ENCODE measurements at places on chromosomes 2 and 18.

- H3K27ac ChIP-seq = no peak overlapping the region
- no peaks in the 10 kb centered on the region for H3K36me3 ChIP-seq
Observed at GRCh38 chr2:139055202-139055601, 275.0 kb upstream of the NXPH2 start.

DNA sequence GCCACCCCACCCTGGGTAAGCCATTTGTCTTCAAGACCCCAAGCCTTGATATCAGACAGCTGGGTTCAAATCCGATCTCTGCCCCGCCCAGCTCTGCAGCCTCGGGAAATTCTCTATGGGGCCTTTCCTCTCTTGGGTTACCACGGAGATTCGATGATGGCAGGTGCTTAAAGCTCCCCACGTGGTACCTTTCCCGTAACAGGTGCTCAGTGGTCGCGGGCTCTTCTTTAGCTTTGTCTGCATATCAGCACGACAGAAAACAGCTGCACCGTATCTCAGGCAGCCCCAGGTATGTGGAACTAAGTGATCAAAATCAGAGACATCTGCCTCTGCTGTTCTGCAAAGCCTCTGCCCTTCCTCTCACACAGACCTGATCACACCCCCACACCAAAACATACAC, 37.4 kb downstream of the TTC32 start:
- H3K27me3 ChIP-seq = peaks cover 19% of the 10 kb centered on the region
- H3K4me1 ChIP-seq = peaks cover 8% of the 10 kb centered on the region
- no peaks in the 10 kb centered on the region for H3K36me3 ChIP-seq
- H3K4me3 ChIP-seq = no peak overlapping the region
- no peak overlapping the region for H3K27ac ChIP-seq

DNA sequence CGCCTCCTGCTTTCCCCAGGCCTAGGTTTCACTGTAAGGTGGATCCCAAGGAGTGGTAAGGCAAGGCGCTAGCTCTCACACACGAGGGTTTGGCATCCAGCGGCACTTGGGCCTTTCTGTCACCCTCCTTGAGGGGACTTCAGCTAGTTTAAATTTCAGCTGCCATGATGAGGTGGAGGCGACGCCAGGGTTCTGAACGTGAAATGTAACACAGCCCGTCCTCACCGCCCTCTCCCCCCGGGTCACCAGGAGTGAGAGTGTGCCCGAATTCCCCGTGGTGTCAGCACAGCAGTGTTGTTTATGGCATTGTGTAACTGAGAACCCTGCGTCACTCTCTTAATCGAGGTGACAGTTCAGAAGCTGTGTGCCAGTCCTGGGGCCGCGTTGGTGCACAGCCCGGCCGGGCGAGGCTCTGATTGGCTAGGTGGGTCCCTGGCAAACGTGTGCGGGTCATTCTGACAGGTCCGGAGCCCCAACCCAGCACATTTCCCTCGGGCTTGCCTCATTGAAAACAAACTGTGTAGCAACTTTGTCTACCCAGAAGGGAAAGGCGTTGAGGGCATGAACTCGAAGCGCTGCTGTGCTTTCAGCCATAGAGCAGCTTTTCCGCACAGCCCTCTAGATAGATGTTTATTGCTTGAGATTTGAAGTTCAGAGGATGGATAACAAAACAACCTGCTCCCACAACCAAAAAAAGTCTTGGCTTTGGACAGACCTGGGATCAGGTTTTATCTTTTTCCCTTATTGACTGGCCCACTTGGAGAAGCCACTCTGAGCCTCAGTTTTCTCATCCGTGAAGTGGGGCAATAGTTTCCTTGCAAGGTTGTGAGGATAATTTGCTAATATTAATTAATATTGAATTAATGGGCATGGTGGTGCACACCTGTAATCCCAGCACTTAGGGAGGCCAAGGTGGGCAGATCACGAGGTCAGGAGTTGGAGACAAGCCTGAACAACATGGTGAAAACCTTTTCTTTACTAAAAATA, 4.9 kb downstream of the CIDEA start:
- peaks cover 16% of the 10 kb centered on the region for H3K4me1 ChIP-seq
- no peak for DNase-seq
- H3K27ac ChIP-seq = no peak overlapping the region
- H3K27me3 ChIP-seq = peaks cover 28% of the 10 kb centered on the region
- no peaks in the 10 kb centered on the region for H3K36me3 ChIP-seq
- H3K4me3 ChIP-seq = no peak overlapping the region

GRCh38 chr2:219060821-219061791, at the start of gene IHH:
IHH (minus strand) TSS chr2:219060921; CDS start chr2:219060467, 454 bp downstream.
- no peaks in the 10 kb centered on the region for H3K36me3 ChIP-seq
- peaks cover 15% of the 10 kb centered on the region for H3K4me1 ChIP-seq
- peaks cover 50% of the 10 kb centered on the region for H3K27me3 ChIP-seq
- H3K4me3 ChIP-seq = no peak within 1 kb of the TSS

GRCh38 chr18:42861271-42861670, 254.2 kb downstream of the RIT2 start:
- H3K4me1 ChIP-seq = no peaks in the 10 kb centered on the region
- no peak overlapping the region for H3K27ac ChIP-seq
- H3K4me3 ChIP-seq = no peak overlapping the region
- DNase-seq = no peak
- no peaks in the 10 kb centered on the region for H3K27me3 ChIP-seq

- H3K27ac ChIP-seq = no peak overlapping the region
- DNase-seq = no peak
- H3K27me3 ChIP-seq = no peaks in the 10 kb centered on the region
- H3K36me3 ChIP-seq = no peaks in the 10 kb centered on the region
- H3K4me3 ChIP-seq = no peak overlapping the region
Observed at GRCh38 chr2:172311921-172312345, 115.5 kb upstream of the ITGA6 start.

GRCh38 chr2:166013878-166014277, 60.3 kb upstream of the TTC21B start:
- H3K4me1 ChIP-seq = no peaks in the 10 kb centered on the region
- H3K4me3 ChIP-seq = no peak overlapping the region
- no peak for DNase-seq
- no peak overlapping the region for H3K27ac ChIP-seq
- H3K36me3 ChIP-seq = no peaks in the 10 kb centered on the region
- no peaks in the 10 kb centered on the region for H3K27me3 ChIP-seq

DNA sequence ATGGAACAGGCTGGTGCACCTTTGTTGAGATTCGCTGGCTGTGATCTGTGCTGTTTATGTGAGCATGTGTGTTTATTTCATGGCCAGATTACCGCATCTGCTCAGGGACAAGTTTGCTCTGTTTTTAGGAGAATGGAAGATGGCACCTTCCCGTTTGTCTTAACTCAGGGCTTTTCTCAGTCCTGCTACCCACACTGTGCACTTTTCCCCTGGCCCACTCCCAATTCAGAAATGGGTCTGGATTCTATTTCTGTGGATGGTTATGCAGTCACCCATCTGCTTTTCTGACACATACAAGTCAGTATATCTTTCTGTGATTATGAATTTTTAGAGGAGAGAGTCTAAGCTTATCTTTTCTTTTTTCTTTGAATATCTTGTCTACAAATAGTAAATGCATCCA, 15.4 kb downstream of the MGAT5 start:
- peak overlapping the region; percentile 20 for H3K27ac ChIP-seq
- H3K4me1 ChIP-seq = peaks cover 48% of the 10 kb centered on the region
- no peak for DNase-seq
- H3K27me3 ChIP-seq = no peaks in the 10 kb centered on the region
- no peak overlapping the region for H3K4me3 ChIP-seq

DNA sequence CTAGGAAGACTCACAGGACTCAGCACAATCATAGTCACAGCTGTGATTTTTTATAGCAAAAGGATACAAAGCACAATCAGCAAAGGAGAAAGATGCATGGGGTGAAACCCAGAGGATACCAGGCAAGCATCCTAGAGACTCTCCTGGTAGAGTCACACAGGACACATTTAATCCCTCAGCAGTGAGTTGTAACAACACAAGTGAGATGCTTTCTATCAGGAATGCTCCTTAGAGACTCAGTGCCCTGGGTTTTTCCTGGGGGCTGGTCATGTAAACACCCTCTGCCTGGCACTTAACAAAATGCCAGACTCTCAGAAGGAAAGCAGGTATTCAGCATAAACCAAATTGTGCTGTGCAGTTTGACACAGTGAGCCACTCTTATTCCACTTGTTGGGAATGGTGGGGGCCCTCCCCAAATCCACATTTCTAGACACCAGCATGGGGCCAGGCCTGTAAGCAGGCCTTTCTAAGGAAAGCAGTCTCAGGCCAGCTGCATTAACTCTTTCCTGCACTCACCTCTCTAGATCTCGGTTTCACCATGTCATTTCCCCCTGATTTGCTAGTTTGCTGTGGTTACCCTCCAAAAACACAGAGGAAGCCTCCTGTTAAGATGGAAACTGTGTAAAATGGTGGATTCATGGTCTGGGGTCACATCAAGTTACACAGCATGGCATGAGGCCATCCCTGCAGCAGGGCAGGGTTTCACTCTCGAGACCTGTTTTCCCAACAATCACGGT, 16.9 kb upstream of the RNU4ATAC start:
- no peak for DNase-seq
- H3K4me1 ChIP-seq = no peaks in the 10 kb centered on the region
- peaks cover 1% of the 10 kb centered on the region for H3K27me3 ChIP-seq
- peaks cover 13% of the 10 kb centered on the region for H3K36me3 ChIP-seq
- no peak overlapping the region for H3K27ac ChIP-seq

DNA sequence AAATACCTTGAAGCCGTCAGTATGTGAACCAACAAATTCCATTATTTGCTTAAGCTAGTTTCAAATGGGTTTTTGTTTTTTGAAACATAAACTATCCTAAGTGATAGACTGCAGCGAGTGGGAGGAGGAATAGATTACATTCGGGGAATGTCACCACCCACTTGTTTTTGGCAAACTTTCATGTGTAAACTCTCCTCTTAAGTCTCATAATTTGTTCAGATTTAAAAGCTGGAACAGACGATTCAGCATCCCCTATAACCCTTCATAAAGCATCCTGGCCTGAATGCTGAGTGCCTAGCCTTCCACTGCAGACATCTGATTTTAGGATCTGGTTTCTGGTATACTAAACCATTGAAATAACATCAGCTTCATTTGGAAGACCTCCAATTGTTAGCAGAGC, 51.0 kb downstream of the CPO start:
- peaks cover 1% of the 10 kb centered on the region for H3K27me3 ChIP-seq
- peaks cover 22% of the 10 kb centered on the region for H3K4me1 ChIP-seq

GRCh38 chr2:61597300-61598289, 59.4 kb upstream of the XPO1 start:
- H3K36me3 ChIP-seq = peaks cover 6% of the 10 kb centered on the region
- peaks cover 13% of the 10 kb centered on the region for H3K27me3 ChIP-seq
- H3K27ac ChIP-seq = no peak overlapping the region
- no peak for DNase-seq
- H3K4me1 ChIP-seq = peaks cover 7% of the 10 kb centered on the region

GRCh38 chr2:72431737-72432136, 284.1 kb upstream of the CYP26B1 start:
- no peak for DNase-seq
- H3K36me3 ChIP-seq = peaks cover 12% of the 10 kb centered on the region
- H3K4me1 ChIP-seq = no peaks in the 10 kb centered on the region
- no peaks in the 10 kb centered on the region for H3K27me3 ChIP-seq
- no peak overlapping the region for H3K4me3 ChIP-seq

DNA sequence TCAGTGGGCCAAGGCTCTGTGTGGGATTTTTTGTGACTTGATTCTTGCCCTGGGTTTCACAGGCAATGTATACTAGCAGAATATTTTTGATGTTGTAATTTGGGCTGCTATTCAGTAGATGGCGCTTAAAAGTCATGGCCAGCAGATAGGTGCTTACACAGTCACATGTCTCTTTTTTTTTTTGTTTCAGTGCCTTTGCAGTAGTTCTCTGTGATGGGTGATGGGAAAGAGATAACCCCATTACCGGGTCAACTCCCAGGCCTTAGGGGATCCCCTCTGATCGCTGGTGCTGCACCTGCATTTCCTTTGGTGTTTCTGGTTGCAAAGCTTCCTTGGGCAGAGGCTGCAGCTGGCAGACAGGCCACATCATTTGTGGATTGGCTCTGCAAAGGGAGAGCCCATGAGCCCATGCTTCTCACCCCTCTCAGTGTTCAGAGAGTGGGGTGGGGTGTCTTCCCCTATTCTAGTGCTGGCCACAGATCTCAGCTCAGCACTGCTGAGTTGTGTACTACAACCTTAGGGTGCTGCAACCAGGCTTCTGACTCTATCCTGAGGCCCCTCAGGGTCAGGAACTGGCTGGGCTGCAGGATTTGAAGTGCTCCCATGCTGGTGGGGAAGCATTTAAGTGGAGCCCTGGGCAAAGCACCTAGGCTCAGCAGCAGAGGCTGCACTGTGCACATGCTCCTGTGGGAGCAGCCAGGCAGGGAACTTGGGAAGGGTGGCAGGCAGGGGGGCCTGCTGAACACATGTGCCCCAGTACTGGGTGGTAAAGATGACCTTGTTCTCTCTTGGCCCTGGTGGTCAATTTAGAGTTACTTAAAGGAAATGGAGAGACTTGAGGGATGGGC, 219.8 kb upstream of the SPHKAP start:
- peaks cover 2% of the 10 kb centered on the region for H3K27me3 ChIP-seq
- H3K4me1 ChIP-seq = no peaks in the 10 kb centered on the region
- H3K36me3 ChIP-seq = peaks cover 19% of the 10 kb centered on the region
- H3K27ac ChIP-seq = no peak overlapping the region

DNA sequence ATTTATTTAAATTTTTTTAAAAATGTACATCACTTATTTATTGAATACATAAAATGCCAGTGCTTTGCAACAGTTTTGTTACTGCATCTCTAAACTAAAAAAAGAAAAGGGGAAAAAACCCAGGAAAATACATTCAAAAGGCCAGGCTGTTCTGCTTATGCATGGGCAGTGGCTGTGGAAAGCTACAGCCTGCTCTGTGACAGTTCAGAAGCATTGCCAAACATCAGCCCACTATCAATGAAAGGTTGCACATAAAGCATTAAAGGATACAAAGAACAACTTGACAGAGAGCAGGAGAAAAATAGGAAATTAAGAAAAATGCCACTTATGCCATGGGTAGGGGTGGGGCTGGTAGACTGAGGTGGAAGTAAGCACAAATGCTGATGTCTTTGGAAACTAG, 128.2 kb downstream of the FIGN start:
- peaks cover 35% of the 10 kb centered on the region for H3K4me1 ChIP-seq
- H3K36me3 ChIP-seq = no peaks in the 10 kb centered on the region
- DNase-seq = no peak
- H3K4me3 ChIP-seq = no peak overlapping the region
- H3K27ac ChIP-seq = no peak overlapping the region

DNA sequence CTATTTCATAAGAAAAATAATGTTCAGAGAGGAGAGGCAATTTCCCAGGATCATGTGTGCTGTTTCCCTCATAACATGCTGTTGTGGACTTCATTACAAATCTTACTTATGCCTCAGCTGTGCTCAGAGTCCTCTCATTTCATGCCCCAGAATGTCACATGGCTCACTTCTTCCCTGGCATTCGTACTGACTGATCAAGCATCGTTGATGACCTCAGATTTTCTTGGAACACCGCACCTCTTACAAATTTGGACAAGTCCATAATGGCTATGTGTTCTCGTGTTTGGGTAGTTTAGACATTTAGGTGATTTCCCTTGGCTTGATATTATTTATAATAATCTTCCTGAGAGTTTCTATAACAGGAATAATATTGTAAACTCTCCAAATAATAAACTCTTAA, 32.9 kb downstream of the SERPINB7 start:
- no peaks in the 10 kb centered on the region for H3K27me3 ChIP-seq
- no peak overlapping the region for H3K4me3 ChIP-seq
- peaks cover 19% of the 10 kb centered on the region for H3K4me1 ChIP-seq
- H3K36me3 ChIP-seq = peaks cover 43% of the 10 kb centered on the region
- DNase-seq = no peak
- no peak overlapping the region for H3K27ac ChIP-seq

GRCh38 chr2:170567429-170567828, 147.7 kb upstream of the SP5 start:
- no peak overlapping the region for H3K27ac ChIP-seq
- DNase-seq = no peak
- H3K4me3 ChIP-seq = no peak overlapping the region

GRCh38 chr2:7607441-7608173, 690.4 kb downstream of the RNF144A start:
- H3K4me1 ChIP-seq = peaks cover 12% of the 10 kb centered on the region
- H3K27ac ChIP-seq = no peak overlapping the region
- H3K27me3 ChIP-seq = peaks cover 11% of the 10 kb centered on the region
- no peak overlapping the region for H3K4me3 ChIP-seq

Data from HFFc6 (cell line).